ENCODE measurements at places on chromosomes 7 and 10. TPM values are rescaled to one million over a fixed set of nuclear protein-coding genes. Genes with fewer than 3 reads are reported as not detected.

DNA sequence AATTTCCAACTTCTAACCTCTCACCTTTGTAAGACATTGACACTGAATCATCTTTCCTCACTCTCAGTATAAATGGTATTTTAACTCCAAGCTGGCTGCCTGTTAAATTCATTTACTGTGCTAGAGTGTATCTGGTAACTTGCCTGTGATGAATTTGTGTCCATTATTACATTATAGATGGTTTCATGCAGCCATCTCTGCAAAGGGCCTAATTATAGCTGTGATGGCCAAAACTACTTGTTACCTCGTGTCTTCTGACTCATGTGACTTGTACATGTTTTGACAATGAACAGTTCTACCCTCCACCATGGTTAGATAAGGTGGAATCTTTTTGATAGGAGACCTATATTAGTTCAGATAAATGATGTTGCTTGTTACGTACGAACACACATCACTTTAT lies 392.0 kb downstream of the PAXIP1 start:
- DNase-seq = no peak

Gene FAM25G
- not detected for total RNA-seq

DNA sequence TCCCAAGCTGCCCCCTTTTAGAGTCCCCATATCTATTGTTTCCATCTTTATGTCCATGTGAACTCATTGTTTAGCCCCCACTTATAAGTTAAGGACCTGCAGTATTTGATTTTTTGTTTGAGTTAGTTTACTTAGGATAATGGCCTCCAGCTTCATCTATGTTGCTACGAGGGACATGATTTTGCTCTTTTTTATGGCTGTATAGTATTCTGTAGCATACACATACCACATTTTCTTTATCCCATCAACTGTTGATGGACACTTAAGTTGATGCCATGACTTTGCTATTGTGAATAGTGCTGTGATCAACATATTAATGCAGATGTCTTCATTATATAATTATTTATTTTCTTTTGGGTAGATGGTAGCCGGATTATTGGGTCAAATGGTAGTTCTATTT lies 576.9 kb downstream of the ANKRD7 start:
- no peak for DNase-seq

Gene CDH23
- total RNA-seq = 1.0 TPM

- DNase-seq = no peak
These were observed 1.3 kb downstream of the C10orf95 start for GRCh38 chr10:102450124-102450373.

DNA sequence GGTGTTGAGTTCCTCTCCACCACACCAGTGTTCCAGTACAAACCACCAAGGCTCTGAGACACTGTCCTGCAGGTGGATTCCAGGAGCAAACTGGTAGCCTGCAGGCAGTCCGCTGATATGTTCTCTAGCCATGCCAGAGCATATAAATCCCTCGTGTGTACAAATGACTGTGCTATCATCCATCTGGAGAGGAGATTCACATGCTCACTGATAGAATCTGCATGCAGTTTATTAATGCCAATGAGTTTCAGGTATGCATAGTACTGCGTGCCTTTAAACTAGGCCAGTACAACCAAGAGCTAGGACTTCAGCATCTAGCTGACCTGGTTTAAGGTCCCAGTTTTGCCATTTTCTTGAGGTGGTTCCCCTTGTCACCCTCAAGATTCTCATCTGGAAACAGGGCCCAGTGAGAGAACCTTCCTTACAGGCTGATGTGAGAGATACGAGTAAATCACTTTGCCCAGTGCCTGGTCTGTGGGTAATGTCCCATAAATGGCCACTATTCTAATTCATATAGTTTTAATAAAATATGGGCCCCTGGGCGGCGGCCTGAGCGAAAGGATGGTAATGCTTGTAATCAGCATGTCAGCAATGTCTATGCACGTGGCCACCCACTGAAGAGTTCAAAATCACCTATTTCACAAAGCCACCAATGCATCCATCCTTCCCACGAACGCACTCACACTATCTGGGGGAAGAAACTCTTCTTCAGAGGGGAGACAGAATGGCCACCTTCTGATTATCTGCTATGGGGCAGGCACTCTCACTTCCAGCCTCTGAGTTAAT lies 268.0 kb upstream of the ZMIZ1 start:
- no peak for DNase-seq

Gene SYCE1
- not detected for total RNA-seq

Gene RBM20
- total RNA-seq = 0.36 TPM

DNA sequence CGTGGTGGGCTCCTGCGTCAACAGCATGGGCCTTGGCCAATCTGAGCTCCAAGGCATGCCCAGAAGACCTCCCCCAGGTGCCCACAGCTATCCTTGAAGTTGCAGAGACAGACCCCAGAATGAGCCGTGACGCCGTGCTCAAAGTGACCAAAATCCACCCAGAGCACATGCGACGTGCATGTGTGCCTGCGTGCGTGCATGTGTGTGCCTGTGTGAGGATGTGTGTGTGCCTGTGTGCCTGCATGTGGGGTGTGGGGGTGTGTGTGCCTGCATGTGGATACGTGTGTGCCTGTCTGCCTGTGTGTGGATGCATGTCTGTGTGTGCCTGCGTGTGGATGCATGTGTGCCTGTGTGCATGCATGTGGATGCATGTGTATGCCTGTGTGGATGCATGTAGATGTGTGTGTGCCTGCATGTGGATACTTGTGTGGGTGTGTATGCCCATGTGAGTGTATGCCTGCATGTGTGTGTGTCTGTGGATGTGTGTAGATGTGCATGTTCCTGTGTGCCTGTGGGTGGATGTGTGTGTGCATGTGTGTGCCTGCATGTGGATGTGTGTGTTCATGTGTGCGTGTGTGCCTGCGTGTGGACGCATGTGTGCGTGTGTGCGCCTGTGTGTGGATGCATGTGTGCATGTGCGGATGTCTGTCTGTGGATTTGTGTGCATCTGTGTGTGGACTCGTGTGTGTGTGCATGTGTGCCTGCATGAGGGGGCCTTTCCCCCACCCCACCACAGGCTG lies 42.6 kb downstream of the PWWP2B start:
- DNase-seq = no peak

Gene TBATA
- total RNA-seq = not detected

- DNase-seq = no peak
These were observed 348.8 kb downstream of the GALNT17 start for GRCh38 chr7:71480791-71481190.

GRCh38 chr7:79199961-79200360 lies 253.5 kb downstream of the MAGI2 start:
- no peak for DNase-seq

DNA sequence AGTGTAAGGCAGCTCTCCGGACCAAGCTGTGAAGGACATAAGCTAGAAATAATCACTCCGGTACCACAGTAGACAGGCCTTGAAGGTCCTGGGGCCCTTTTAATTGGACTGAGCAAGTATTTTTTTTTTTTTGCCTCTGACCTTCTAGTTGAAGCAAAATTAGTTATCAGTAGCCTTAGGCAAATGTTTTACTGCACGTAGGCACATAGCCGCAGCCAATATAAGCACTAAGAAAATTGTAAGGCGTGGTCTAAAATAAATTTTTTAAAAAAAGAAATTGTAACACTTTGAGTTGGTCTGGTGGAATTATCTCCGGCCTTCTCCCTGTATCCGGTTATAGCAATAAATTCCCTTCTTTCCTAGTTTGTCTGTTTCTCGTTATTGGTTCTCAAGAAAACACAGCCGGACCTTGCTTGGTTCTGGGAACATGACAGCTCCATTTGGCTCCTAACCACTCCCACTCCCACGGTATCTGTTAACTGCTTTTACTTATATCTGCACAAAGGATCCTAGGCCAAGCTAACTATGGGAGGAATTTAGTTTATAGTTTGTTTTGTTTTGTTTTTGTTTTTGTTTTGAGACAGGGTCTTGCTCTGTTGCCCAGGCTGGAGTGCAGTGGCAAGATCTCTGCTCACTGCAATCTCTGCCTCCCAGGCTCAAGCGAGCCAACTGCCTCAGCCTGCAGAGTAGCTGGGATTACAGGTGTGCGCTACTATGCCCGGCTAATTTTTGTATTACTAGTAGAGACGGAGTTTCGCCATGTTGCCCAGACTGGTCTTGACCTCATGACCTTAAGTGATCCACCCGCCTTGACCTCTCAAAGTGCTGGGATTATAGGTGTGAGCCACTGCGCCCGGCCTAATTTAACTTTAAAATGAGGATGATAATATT lies 124.4 kb upstream of the KIF5B start:
- no peak for DNase-seq

DNA sequence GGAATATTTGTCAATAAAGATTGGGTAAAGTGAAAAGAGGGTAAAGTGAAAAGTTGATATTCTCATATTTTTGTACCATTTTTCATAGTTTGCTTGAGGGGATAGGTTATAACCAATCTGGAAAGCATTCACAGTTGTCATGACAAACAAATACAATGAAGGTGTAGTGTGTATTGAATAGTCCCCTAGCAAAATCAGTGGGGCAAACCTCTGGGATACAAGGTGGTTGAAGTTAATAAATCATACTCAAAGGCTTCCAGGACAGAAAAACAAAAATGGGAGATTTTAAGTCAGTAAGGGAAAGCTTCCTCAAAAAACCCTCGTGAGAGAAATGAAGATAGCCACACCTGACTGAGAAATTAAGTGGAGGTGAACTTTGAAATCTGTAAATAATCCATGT lies 39.4 kb downstream of the PHTF2 start:
- no peak for DNase-seq

Gene COBL
- total RNA-seq = 63.6 TPM

DNA sequence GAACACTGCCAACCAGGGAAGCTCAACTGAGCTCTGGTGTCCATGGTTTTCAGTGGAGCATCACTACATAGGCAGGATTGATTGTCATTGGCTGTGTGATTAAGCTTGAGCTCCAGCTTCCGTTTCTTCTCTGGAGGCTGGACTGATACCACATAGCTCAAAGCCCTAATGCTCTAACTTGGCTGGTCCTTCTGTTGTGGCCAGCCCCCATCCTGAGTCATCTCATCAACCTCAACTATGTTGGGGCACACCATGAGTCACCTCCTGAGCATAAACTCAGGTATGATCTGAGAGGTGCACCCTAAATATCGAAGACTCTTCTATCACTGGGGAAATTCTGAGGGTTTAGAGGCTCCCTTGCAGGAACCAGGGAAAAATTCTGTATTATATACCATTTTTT lies 114.5 kb upstream of the INHBA start:
- DNase-seq = no peak

Gene MYL10
- not detected for total RNA-seq

Gene FOXI2
- not detected for total RNA-seq

DNA sequence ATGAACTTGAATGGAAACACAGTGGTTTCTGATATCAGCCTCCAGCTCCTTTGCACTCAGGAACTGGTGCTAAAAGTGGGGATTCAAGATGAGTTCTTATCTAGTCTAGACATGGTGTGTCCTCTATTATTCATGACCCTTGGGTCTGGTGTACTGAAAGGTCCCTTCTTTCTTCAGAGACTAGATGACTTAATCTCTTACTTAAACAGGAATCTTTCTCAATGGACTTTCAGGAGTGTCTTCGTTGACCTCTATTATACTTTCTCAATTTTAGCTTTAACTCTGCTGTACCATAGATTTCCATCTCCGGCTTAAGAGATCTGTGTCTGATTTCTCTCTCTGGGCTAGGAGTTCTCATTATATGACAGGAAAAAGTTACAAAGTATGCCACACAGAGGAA lies 83.5 kb upstream of the INHBA start:
- DNase-seq = no peak

- DNase-seq = peak; percentile 98
These were observed 34.1 kb downstream of the NET1 start for GRCh38 chr10:5446390-5446926.

GRCh38 chr7:39133088-39133487 lies 155.4 kb downstream of the POU6F2 start:
- DNase-seq = no peak

GRCh38 chr10:129029851-129030602 lies 437.0 kb upstream of the MGMT start:
- DNase-seq = no peak

Gene INSYN2A
- total RNA-seq = not detected

DNA sequence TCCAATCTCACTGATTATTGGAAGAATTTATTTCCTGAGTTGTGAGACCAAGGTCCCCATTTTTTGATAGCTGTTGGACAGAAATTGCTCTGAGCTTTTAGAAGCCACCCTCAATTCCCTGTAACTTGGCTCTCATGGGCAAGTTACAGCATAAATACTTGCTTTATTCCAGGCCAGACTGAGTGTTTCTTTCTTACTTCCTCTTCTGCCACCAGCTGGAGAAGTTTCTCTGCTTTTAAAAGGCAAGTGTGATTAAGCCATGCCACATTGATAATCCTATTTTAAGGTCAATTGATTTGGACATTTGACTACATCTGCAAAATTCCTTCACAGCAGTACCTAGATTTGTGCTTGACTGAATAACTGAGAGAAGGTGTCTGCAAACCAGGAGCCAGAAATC lies 14.1 kb upstream of the TAS2R41 start:
- DNase-seq = no peak

GRCh38 chr7:30848121-30848855 lies 63.4 kb upstream of the AQP1 start:
- DNase-seq = no peak

DNA sequence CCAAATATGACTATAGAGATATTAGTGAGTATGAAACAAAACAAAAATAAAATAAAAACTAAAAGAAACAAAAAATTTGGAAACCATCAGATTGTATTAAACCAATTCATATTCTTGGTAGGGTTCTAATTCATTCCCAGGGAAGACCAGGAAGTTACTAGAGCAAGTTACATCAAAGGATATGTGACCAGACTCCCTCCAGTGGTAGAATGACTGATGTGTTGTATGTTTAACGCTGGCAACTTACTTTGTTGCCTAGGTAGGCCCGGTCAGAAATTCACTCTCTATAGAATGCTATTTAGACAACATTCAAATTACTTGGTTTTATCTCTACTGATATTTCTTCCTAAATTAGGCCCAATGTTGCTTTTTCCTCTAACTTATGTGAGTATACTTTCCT lies 5.2 kb downstream of the PHYHIPL start:
- DNase-seq = peak; percentile 78

DNA sequence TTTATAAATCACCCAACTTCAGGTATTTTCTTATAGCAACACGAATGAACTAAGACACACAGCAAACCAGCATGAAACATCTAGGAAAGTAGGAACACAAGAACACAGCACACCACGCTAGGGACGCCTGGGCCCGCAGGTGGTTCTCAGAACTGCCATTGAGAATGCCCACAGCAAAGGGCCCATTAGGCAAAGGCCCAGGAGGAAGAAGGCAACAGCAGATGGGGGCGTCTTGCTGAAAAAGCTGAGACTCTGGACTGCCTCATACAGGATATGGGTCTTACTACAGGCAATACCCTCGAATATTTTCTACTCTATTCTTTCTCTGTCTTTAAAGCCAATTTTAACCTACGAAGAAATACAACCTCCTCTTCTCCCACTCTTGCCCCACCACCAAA lies 77.3 kb downstream of the PARD3 start:
- DNase-seq = no peak

Gene GNAT3
- not detected for total RNA-seq

GRCh38 chr10:84987039-84987438 lies 658.6 kb downstream of the CCSER2 start:
- no peak for DNase-seq

DNA sequence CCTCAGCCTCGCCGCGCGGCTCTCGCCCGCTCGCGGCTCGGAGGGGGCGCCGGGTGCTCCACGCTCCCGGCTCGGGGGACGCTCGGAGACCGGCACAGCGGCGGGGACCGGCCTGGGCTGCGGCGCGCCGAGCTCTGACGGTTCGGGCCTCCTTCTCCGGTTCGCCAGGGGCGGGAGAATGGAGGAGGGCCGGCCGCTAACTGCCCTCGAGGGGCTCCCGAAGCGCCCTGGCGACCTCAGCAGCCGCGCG lies 232 bp upstream of the GRID1 start:
- DNase-seq = no peak

GRCh38 chr7:36406156-36406555 lies 16.5 kb downstream of the ANLN start:
- no peak for DNase-seq
